Hypothalamus (tissue), 51 donors: ENCODE measurements at places on chromosomes 11 and 22.

GRCh38 chr22:48678171-48679135 lies 1149.2 kb downstream of the BRD1 start:
- no peak for DNase-seq

DNA sequence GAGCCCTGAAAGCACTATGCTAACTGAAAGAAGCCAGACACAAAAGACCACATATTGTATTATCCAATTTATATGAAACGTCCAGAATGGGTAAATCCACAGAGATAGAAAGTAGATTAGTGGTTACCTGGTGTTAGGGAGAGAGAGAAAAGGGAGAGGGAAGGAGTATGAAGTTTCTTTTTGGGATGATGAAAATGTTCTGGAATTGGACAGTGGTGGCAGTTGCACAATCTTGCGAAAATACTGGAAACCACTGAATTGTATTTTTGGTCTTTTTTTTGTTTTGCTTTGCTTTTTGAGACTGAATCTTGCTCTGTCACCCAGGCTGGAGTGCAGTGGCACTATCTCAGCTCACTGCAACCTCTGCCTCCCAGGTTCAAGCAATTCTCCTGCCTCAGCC lies 63.5 kb downstream of the MRTFA start:
- DNase-seq = no peak

DNA sequence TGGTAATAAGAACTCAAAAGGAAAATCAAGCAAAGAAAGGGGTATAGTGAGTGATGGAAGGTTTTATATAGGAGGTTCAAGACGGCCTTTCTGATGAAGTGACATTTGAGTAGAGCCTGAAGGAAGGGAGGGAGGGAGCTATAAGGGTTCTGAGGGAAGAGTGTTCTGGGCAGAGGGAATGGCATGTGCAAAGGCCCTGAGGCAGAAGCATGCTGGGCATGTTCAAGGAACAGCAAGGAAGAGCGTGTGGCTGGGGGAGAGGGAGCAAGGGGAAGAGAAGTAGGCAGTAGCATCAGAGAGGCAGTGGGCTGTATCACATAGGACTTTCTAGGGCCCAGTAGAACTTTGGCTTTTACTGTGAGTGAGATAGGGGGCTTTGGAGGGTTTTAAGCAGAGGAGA lies 108.9 kb upstream of the NAV2 start:
- DNase-seq = no peak

DNA sequence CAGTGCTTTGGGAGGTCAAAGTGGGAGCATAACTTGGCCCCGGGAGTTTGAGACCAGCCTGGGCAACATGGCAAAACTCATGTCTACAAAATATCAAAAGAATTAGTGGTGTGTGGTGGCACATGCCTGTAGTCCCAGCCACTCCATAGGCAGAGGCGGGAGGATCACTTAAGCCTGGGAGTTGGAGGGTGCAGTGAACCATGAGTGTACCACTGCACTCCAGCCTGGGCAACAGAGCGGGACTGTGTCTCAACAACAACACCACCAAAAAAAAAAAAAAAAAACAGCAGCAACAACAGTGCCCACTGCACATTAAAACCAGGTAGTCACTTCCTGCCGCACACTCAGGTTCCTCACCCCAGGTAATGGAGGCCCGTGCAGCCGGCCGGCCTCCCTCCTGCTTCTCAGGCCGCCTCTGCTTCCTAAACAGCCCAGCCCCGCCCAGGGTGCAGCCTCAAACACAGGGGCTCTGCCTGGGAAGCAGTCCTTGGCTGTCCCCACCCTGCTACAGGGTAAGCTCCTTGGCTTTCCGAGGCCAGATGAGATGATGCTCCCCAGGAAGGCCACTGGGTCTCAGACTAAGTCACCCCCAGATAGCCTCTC lies 318.3 kb downstream of the SHANK2 start:
- DNase-seq = no peak

- no peak for DNase-seq
Observed at GRCh38 chr11:40314327-40314726, 1145.1 kb downstream of the LRRC4C start.

GRCh38 chr22:30535182-30535581 lies 11.4 kb downstream of the SEC14L6 start:
- DNase-seq = no peak

GRCh38 chr11:67352546-67353316 lies 615 bp downstream of the POLD4 start:
- DNase-seq = no peak

GRCh38 chr11:1102996-1103395 lies 28.3 kb downstream of the MUC2 start:
- DNase-seq = no peak

DNA sequence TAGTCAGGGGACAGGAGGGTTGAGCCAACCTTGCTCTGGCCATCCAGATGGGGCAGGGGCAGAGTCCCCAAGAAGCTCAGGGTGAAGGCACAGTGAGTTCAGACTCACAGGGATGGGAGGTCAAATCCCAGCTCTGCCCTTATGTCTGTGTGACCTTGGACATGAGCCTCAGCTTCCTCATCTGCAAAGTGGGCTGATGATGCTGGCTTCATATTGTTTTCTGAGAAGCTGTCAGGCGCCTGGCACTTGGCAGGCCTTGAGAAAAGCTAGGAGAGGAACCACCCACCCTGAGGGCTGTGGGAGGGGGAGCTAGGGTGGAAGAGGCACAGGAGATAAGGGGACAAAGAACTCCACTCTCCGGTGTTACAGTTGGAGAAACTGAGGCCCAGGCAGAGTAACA lies 23.6 kb downstream of the CYTH4 start:
- DNase-seq = no peak

DNA sequence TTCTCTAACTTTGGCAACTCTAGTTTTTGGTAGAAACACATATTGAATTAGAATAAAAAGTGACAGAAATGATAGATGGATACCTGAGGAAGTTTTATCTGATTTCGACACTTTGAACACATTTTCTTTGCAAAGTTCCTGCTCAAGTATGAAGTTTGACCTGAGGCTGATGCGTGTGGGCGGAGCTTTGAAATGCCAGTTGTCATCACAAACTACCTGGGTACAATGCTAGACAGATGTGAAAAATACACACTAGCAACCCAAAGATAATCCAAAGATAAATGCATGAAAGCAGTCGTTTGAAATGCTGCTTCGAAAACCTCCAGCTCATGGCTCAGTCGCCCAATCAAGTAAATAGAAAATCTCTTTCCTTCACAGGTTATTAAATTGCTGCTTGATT lies 54.8 kb downstream of the CD44 start:
- no peak for DNase-seq

DNA sequence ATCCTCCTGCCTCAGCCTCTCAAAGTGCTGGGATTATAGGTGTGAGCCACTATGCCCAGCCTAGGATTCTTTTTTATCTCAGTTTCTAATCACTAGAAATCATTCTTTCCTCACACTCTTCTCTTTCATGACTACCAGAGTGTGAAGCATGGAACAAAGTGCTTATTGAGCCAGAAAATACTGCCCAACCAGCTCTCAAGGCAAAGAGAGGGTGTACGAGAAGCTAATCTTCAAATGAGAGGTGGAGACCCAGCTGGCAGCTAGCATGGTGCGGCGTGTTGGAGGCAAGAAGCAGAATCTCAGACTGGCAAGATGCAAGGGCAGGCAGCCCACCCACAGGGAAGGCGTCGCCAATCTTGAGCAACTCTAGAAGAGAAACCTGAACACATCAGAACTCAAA lies 41.1 kb upstream of the ME3 start:
- DNase-seq = no peak

DNA sequence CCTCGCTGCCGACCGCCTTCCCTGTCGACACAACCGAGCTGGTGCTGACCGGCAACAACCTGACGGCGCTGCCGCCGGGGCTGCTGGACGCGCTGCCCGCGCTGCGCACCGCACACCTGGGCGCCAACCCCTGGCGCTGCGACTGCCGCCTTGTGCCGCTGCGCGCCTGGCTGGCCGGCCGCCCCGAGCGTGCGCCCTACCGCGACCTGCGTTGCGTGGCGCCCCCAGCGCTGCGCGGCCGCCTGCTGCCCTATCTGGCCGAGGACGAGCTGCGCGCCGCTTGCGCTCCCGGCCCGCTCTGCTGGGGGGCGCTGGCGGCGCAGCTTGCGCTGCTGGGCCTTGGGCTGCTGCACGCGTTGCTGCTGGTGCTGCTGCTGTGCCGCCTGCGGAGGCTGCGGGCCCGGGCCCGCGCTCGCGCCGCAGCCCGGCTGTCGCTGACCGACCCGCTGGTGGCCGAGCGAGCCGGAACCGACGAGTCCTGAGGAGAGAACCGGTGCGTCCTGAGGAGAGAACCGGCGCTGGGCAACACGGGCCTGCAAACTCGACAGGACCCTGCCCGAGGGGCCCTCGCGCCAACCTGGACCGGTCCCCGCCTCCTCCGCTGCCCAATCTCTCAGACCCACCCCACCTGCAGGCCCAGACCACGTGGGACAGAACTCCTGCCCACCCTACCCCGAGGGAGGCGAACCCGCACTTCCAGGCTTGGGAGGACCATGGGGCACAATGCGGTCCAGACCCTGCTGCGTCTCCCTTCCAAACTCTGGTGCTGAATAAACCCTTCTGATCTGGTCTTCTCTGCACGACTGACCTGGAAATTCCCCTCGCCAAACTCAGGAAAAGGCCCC lies 866 bp downstream of the GP1BB start:
- DNase-seq = no peak

GRCh38 chr11:101870510-101870909 lies 44.3 kb upstream of the CEP126 start:
- no peak for DNase-seq

GRCh38 chr22:18056807-18057474 lies 20.8 kb upstream of the PEX26 start:
- DNase-seq = no peak

- no peak for DNase-seq
Observed at GRCh38 chr11:119608201-119608600, 120.8 kb downstream of the NECTIN1 start.

- DNase-seq = no peak
Observed at GRCh38 chr11:75813622-75814039, 1.4 kb upstream of the UVRAG start.

- no peak for DNase-seq
Observed at GRCh38 chr11:115439385-115439784, 64.8 kb downstream of the CADM1 start.

- DNase-seq = no peak
Observed at GRCh38 chr22:42820045-42820763, 36.9 kb downstream of the ARFGAP3 start.

DNA sequence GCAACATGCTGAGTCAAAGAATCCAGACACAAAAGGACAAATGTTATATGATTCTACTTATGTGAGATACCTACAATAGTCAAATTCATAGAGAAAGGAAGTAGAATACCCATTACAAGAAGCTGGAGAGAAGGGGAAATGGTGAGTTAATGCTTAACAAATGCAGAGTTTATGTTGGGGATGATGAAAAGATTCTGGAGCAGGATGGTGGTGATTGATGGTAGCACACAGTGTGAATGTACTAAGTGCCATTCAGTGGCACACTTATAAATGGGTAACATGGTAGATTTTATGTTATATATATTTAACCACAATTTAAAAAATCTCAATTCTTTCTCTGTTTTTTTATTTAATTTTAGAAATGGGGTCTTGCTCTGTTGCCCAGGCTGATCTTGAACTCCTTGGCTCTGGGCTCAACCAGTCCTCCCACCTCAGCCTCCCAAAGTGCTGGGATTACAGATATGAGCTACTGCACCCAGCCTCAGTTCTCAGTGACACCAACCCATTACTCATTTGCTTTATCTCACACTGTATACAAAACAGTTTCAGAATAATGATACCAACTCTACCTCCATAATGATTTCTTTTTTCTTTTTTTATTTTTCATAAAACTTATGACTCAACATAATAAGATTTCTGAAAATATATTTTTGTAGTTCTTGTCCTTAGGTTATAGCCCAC lies 9.6 kb upstream of the RELA start:
- no peak for DNase-seq

GRCh38 chr11:2730272-2731129 lies 30.7 kb upstream of the KCNQ1OT1 start:
- peak; percentile 41 for DNase-seq

DNA sequence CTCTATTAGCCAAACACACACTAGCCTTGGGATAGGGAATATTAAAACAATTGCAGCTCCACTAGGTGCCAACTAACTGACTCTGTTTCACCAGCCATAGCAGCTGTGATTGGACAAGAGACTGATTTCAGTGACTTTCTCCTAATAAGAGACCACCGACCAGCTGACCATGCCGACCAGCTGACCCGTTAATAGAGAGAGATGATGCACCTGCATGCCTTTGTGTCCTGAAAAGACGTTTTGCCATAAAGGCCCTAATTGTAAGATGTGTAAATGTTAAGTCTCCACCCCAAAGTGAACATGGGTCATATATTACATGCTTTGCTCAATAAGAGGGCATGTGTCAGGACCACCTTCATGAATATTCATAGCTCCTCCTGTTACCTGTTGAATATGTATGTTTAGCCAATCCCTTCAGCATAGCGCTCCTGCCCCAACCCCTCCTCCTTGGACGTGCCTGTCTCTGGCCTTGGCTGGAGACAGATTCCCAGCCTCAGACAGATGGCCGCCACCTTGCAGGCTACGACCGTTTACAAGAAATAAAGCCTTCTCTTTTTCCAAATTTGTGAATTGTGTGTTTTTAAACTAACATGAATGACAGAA lies 1.3 kb upstream of the NADSYN1 start:
- no peak for DNase-seq

GRCh38 chr11:16924826-16925560 lies 89.2 kb downstream of the PLEKHA7 start:
- DNase-seq = no peak

DNA sequence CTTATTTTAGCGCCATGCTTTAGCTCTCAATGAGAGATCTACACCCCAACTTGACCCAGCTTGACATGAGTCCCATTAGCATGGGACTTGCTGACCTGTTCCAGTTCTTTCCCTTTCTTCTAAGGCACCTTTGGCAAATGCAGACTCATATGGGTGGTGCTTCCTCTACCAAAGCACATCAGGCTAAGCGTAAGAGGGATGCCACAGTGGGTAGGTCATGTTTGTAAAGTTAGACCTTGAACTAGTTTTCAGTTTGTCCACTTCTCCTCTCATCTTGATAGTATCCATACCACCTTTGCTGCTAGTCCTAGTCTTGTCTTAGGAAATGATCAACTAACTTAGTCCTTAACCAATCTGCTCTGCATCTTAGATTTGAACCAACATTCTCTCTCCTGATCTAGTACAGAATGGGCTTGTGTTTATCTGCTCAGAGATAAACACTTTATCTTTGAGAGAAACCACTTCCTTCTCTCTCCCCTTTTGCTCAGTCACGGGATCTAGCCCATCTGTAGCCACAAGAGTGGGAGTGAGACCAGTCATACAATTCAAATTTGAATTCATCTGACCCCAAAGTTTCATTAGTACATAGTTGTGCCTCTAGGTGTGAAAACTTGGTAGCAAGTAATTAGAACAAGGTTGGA lies 72.1 kb upstream of the CD44 start:
- no peak for DNase-seq

GRCh38 chr22:41132550-41132949 lies 40.2 kb downstream of the EP300 start:
- no peak for DNase-seq

GRCh38 chr11:6611963-6612212 lies 128 bp downstream of the TAF10 start:
- no peak for DNase-seq

DNA sequence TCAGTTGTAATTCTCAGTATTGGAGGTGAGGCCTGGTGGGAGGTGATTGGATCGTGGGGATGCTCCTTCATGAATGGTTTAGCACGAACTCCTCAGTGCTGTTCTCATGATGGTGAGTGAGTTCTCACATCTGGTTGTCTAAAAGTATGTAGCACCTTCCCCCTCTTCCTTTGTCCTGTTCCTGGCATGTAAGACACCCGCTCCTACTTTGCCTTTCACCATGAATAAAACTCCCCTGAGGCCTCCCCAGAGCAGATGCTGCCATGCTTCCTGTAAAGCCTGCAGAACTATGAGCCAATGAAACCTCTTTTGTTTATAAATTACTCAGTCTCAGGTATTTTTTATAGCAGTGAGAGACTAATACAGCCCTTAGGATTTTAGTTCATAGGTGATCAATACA lies 191.5 kb downstream of the MAML2 start:
- DNase-seq = no peak
